BJ (cell line): ENCODE measurements at places on chromosomes 2 and 18.

GRCh38 chr18:74294526-74294925 is 2.8 kb upstream of the CYB5A start:
- no peak for DNase-seq

GRCh38 chr2:40386177-40386576 is 65.7 kb downstream of the SLC8A1 start:
- no peak for DNase-seq

DNA sequence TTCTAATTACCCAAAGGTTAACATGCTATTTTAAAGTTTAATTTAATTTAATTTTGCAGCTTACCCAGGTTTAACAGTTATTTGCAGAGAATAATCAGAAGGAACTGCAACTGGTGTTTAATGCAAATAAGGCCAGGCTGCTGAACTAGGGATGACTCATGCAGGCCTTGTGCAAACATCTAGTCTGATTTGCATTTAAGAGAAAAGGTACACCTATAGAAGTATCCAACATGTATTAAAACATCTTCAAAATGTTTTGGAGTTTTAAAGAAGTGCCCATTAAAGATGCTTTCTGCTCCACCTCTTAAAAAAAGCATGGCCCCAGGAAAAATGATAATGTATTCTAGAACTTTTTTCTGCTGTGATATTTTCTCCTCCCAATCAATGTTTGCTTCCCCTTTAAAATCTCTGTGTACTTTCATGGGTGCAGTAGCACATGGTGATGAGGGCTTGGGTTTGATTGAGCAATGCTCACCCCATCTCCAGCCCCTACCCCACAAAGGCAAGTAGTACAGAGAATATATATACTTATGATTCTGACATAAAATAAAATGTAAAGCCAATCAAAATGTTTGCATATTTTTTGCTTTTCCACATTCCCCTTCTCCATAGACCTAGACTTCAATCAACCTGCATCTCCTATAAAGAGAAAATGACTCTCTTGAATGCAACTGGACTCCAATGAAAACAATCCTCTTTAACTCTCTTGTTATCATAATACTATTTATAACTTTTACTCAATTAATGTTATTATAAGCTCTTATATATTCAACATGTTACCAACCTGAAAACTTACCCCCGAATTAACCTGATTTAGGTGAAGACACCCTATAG is 54.1 kb downstream of the ATP8B1 start:
- no peak for DNase-seq

- no peak for DNase-seq
These were observed 608.1 kb downstream of the LRP1B start for GRCh38 chr2:141522702-141523101.

DNA sequence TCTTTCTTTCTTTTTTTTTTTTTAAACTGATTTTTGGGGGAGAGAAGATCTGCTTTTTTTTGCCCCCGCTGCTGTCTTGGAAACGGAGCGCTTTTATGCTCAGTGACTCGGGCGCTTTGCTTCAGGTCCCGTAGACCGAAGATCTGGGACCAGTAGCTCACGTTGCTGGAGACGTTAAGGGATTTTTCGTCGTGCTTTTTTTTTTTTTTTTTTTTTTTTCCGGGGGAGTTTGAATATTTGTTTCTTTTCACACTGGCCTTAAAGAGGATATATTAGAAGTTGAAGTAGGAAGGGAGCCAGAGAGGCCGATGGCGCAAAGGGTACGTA is 587 bp downstream of the MEIS1 start:
- no peak for DNase-seq

DNA sequence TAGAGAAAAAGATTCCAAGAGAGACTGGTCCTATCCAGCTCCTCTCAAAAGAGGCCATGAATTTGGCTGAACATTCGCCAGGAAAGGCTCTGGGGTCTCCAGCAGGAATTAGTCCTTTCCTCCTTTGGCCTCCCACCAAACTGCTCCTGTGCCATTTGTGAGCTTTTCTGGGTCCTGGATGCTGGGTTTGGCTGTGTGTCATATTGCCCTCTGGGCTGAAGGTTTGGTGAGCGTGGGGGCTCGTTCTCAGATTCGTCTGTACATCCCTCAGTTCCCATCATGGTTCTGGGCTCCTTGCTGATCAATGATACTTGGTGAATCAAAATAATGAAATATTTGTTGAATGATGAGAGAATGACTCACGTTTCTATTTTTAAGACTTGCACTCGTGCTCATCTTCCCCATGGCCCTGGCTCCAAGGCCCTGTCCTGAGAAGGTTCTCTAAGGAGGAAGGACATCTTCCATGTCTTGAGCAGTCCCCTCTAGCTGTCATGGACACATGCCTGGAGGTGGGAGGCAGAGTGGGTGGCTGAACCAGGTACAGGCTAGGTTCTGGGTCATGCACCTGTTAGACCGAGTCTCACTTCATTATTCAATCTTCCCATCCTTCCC is 47.8 kb upstream of the RHOB start:
- no peak for DNase-seq

DNA sequence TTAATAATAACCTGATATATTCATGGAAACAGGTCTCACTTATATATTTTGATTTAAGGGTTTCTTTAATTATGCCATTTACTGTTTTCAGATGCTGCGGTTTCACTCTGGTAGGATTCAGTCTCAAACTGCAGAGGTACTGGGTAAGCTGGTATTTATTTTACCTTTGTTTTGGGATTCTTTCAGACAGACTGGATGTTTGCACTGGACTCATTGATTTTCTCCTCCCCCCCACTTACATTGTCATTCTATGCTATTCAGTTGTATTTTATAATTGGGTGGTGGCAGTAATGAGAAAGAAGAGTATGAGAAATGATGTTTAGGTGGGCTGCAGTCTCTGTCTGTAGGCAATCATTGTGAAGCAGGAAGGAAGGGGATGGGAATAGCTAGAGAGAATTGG is 155.6 kb downstream of the AQP4 start:
- DNase-seq: no peak
